ENCODE measurements at places on chromosomes 16 and 17.
A peak's percentile ranks its signal among the peaks of the same experiment; 100 is the strongest.

DNA sequence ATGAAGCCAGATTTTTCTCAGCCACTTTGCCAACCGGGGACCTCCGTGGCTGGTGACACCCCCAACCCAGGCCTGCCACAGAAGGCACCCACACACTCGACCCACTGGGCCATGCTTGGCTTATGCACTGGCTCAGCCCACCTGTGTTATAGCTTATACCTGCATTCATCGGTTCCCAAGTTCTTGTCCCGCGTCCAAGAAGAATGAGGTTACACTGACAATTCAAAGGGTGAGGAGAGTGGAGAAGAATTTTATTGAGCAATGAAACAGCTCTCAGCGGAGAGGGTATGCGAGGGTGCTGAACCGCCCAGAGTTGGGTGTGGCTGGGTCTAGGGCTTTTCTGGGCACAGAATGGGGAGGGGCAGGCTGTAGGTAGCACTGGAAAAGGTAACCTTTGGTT lies 22.2 kb upstream of the CDH15 start:
- DNase-seq: no peak

- DNase-seq: no peak
Observed at GRCh38 chr16:3824121-3824795, 56.3 kb downstream of the CREBBP start.

DNA sequence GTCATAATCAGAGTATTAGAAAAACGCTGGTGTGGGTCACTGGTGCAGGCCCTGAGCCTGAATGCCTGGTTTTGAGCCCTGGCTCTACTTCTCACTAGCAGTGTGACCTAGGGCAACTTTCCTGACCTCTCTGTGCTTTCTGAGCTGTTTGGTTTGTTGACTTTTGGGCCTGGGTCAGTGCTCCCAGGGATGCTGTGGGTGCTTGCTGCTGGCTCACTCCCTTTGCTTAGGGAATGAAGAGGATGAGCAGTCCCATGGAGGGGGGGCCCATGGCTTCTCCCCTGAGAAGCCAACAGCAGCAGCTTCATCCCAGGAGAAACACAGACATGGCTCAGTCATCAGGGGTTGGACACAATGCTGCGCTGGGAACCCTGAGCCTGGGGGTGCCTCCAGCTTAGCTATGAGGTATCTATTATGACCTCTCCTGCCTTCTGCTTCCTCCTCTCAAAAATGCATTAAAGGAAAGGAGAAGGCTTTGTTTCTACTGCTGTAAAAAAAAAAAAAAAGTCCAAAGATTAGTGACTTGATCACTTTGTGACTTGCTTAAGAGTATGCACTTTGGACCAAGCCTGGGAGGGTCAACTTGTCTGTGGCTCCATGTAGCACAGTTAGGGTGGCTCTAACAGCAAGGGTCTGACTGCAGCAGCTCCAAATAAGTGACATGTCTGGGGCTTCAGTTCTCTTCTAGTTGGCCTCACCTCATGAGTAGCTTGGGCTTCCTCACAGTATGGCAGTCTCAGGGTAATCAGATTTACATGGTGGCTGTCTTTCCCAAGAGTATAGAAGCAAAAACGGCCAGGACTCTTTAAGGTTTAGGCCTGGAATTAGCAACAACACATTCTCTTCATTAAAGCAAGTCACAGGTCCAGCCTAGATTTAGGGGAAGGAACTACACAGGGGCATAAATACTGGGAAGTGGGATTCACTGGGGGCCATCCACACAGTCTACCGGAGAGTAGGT lies 13.0 kb downstream of the NKD1 start:
- DNase-seq: no peak

DNA sequence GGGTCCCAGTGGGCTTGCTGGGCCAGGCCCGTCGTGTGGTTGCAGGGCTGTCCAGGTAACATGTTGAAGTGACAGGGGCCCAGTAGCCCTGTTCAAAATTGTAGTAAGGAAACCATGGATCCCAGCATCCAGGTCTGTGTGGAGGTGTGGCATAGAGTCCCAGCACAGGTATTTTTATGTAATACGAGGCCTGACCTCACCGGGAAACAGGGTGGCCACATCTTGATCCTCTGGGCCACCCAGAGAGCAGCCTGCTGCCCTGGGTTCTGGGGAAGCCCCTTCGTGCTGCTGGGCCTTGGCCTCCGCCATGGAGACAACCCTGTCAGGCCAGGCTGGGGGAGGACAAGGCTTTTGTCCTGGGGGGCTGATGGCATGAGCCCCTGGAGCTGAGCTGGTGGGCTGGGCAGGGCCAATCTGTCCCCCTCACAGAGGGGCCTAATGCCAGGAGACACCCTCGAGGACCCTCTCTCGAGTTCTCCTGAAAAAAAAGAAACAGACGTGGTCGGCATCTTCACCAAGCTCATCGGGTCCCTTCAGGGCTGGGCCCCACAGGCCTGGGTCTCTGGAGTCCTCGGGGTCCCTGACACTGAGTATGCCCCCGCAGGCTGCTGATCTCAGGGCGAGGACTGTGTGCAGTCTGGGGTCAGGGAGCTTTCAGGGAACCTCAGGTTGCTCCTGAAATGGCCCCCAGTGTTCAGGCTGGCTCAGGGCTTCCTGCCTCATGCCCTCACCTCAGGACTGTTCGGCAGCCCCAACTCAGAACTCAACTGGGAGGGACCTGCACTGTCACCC lies 47.8 kb downstream of the TNFRSF13B start:
- DNase-seq: no peak

DNA sequence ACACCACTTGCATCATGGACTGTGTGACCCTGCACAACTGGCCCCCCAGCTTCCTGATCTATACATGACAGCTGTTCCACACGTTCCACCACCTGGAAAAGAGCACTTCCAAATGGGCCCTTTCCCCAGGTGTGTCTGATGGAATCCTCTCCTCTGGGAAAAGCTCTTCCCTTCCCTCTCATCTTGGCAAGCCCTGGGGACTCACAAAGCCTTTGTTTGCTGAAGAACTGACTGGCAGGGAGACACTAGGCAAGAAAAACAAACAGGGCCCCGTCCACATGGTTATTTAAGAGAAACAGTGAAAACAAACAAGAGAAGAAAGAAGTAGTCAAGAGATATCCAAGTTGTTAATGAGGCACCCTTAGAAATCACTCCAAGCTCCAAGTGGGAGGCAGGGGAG lies 52.6 kb downstream of the C16orf95 start:
- no peak for DNase-seq

DNA sequence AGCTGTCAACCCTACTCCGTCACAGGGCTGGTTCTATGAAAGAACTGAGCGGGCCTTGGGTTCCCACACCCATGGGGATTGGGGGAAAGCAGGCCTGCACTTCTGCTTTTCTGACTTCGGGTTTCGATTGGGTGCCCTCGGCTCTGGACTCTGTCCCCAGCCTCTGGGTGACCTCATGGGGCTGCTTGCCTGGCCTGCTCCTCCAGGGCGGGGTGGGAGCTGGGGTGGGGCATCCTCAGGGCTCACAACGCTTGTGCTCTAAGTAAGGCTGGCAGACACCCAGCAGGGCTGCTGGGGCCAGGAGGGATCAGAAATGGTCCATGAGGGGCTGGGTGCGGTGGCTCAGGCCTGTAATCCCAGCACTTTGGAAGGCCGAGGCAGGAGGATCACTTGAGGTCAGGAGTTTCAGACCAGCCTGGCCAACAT lies 19.2 kb downstream of the ARHGAP27 start:
- no peak for DNase-seq

DNA sequence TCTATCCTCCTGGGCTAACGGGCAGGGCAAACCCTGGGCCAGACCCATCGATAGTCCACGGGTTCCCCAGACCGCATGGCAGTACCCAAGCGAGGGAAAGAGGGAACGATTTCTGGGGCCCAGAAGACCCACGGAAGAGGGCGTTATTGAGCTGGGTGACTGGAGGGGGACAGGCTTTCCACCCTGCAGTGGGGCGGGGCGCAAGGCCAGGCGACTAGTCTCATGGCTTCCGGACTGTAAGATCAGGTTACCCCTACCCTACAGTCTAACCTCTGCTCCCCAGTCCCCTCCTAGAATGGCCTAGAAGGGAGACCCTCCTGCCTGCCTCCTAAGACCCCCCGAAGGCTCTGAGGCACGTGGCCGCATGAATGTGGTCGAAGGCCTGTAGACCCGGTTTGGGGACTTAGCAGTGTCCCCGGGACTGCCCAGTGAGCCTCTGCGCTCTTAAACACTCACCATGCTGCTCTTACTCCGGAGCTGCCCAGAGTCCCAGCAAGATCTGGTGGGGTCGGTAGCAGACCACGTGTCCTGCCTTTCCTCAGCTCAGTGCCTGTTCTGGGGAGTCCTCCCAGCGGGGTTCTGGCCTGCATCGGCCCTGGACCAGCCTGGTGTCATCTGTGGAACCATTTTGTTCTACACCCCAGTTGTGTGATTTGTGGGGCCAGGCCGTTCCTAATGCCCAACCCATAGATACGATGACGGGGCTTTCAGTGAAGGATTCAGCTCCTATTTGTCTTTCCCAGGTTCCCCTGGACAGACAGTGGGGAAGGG lies 13.2 kb upstream of the AURKB start:
- DNase-seq: peak; percentile 50

- DNase-seq: no peak
Observed at GRCh38 chr17:62090021-62090824, 25.1 kb upstream of the MED13 start.

- DNase-seq: no peak
Observed at GRCh38 chr16:84199861-84200260, 8.9 kb downstream of the ADAD2 start.

- no peak for DNase-seq
Observed at GRCh38 chr16:4142268-4142667, 26.0 kb upstream of the ADCY9 start.

- no peak for DNase-seq
Observed at GRCh38 chr16:89087922-89088497, 5.6 kb upstream of the ACSF3 start.

All from fibroblast of villous mesenchyme (primary cell).